ENCODE measurements at places on chromosomes 7 and 10. TPM values are rescaled to one million over a fixed set of nuclear protein-coding genes. Genes with fewer than 3 reads are reported as not detected.

DNA sequence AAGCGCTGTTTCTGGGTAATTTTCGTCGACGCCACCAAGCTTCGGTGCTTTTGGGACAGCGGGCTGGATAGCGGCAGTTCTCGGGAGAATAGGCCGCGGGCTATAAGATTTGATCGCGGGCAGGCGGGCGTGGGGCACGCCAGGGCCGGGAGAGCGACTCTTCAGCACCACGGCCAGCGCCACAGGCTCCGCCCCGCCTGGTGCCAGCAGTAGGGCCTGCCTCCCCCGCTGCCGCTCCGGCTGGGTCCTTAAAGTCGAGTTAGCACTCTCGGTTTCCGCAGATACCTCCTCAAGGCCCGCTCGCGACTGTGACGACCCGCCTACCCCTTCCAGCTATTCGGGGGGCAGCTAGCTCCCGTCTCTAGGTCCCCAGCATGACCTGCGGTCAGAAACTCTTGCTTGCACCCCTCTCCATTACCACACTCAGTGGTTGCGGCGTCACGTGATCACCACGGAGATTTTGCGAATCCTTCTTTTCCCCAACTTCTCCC is 9.4 kb downstream of the NXPH1 start:
- peaks cover 95% of the 10 kb centered on the region for H3K27me3 ChIP-seq
- H3K4me3 ChIP-seq: no peak overlapping the region
- DNase-seq: peak; percentile 72
- no peak overlapping the region for H3K27ac ChIP-seq

- peak; percentile 54 for DNase-seq
- H3K27ac ChIP-seq: peak overlapping the region; percentile 78
- peaks cover 30% of the 10 kb centered on the region for H3K4me1 ChIP-seq
- peak overlapping the region; percentile 53 for H3K4me3 ChIP-seq
- H3K27me3 ChIP-seq: no peaks in the 10 kb centered on the region
Observed at GRCh38 chr7:76008156-76008687, 13.8 kb upstream of the TMEM120A start.

DNA sequence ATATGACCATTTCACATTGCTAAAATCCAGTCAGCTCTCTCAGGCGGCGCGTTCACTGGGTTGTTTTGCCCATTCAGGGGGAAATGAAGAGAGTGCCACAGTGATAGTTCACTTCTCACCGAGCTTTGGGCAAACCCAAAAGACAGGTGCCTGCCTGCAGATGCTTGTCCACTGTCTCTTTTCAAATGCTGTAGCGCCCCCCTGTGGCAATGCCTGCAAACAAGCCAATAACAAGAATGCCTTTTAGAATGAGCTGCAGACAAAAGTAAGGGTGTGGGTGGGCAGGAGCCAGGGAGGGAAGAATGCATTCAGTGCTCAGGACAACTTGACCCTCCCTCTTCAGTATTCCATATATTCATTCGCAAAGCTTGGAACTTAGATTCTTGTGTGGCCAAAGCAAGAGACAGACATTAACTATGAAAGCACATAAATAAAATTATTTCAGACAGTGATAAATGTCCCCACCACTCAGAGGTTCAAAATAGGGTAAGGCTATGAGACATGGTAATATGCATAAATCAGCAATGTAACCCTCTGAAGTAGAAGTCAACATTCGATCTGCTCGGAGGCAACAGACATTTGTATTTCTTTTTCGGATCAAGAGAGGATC is 86.9 kb downstream of the JAZF1 start:
- peaks cover 1% of the 10 kb centered on the region for H3K36me3 ChIP-seq
- peak; percentile 47 for DNase-seq
- H3K27ac ChIP-seq: no peak overlapping the region
- H3K27me3 ChIP-seq: no peaks in the 10 kb centered on the region

GRCh38 chr7:106152313-106152665 is 40.2 kb upstream of the SYPL1 start:
- H3K27me3 ChIP-seq: peaks cover 12% of the 10 kb centered on the region
- no peak for DNase-seq
- H3K36me3 ChIP-seq: no peaks in the 10 kb centered on the region
- peaks cover 4% of the 10 kb centered on the region for H3K4me1 ChIP-seq
- H3K4me3 ChIP-seq: no peak overlapping the region

- H3K27ac ChIP-seq: peak overlapping the region; percentile 75
- H3K4me3 ChIP-seq: no peak overlapping the region
- peaks cover 36% of the 10 kb centered on the region for H3K4me1 ChIP-seq
- no peaks in the 10 kb centered on the region for H3K27me3 ChIP-seq
- DNase-seq: peak; percentile 29
- no peaks in the 10 kb centered on the region for H3K36me3 ChIP-seq
Observed at GRCh38 chr10:73956476-73957359, 41.2 kb upstream of the VCL start.

SFTPA1 gene
- not detected for total RNA-seq

Data from activated naive CD8-positive, alpha-beta T cell treated with anti-CD3 and anti-CD28 coated beads for 36 hours (primary cell).